ENCODE measurements at places on chromosomes 7 and 10.

- DNase-seq: no peak
Observed at GRCh38 chr10:117477211-117477947, 65.2 kb upstream of the EMX2 start.

- no peak for DNase-seq
Observed at GRCh38 chr10:2958659-2959058, 108.7 kb upstream of the PFKP start.

DNA sequence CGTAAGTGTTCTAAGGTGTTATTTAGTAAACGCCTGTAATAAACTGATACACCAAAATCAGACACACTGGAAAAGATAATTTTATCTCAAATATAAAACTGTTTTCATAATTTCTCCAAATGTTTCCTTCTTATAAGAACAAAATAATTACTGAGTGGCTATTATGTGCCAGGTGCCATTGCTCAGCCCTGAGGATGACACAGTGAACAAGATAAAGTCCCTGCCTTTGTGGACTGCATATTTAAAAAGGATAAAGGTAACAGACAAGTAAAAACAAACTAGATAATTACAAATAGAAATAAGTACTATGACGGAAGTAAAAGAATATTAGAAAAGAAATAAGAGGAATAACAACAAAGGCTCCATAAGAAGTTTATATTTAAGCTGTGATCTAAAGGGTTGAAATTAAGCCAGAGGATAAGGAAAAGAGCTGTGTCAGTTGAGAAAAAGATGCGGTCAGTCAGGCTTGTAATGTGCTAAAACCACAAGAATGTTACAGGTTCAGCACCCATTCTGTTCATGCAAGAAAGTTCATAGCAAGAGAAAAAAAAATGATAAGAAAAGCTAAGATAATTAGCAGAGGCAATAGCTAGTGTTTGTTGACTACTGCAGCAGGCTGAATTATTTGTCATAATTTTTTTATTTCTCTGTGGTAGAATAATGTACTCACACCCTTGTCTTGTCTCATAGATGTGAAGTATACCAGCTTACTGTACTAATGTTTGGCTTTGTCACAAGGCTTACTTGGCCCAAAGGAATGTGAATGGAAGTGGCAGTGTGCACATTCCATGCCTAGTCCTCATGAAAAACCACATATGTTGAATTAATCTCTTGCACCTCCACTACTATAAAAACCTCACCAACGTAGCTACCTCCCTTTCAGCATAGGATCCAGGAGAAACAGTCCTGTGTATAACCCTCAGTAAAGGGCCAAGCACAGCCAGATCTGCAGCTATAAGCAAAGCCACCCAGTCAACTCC, 75.1 kb downstream of the CRPPA start:
- DNase-seq: no peak

- DNase-seq: no peak
Observed at GRCh38 chr7:2785071-2785500, 59.0 kb downstream of the GNA12 start.

DNA sequence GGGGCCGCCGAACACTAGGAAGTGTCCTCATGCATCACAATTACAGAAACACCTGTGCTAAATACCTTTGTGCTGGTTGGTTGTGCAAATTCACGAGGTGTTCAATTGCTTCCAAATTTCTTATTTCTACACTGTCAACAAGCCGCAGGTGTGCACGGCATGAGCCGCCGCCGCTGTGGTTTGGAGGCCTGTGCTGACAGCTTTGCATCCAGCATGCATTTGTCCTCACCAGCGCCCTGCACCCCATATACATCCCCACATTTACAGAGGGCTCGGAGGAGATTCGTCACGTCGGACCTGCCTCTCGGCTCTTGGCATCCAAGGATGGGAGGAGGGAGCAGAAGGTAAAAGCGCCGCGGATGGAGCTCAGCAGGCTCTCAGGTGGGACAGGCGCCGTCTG, 305.3 kb upstream of the MKI67 start:
- no peak for DNase-seq

DNA sequence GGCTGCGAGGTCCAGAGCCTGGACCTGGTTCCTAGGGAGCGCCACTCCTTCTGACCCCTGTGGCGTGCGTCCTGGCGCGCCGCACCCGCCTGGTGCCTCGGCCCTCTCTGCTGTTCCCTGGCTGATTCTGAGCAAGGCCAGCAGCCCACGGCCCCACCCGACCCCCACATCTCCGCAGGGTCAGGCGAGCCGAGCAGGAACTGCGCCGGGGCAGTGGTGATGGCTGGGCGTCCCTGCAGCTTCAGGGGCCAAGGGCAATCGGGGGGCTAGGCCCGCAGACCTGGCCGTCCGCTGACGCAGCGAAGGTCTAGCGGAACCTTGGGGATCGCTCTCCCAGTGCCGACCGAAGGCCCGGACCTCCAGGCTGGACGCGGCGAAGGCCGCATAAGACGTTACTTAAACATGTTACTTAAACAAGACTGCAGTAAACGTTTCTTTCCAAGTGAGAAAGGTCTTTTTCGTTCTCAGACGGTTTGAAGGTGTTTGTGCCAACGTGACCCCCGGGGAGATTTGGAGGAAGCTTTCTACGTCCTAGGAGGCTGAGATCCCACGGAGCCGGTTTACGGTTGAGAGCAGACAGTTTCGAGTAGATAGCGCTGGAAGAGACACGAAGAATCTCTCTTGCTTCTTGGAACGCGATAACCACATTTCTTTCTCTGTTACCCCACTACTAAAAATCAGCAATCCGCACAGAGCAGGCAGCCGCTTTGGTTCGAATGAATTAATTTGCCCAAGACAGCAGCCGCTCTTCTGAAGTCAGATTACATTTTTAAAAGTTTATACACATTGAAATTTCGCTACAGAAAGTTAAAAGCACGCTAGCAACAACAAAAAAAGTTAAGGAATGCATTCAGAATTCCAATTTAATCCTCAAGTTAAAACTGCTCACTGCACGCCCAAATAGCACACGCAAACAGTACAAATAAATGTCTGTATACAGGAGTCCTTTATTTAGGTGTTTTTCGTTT, 4.9 kb upstream of the NKX2-3 start:
- no peak for DNase-seq

DNA sequence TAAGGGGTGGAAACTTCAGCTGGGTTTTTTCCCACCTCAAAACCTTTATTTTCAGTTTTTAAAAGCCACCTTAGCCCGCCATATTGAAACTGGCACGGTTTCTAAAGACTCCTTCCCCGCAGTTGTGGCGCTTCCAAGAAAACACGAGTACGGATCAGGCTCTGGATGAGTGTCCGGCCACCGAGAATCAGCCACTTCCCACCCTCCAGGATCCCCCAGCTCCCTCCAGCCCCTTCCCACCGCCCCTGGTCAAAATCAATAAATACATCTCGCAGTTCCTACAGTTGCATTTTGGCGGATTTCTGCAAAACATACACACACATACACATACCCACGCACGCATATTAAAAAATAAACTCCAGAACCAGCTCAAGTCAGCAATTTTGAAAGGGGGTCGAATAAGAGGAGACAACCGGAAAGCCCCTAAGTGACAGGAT, 1.1 kb downstream of the SFMBT2 start:
- peak; percentile 10 for DNase-seq

GRCh38 chr7:35504365-35504764, 190.6 kb downstream of the HERPUD2 start:
- no peak for DNase-seq

DNA sequence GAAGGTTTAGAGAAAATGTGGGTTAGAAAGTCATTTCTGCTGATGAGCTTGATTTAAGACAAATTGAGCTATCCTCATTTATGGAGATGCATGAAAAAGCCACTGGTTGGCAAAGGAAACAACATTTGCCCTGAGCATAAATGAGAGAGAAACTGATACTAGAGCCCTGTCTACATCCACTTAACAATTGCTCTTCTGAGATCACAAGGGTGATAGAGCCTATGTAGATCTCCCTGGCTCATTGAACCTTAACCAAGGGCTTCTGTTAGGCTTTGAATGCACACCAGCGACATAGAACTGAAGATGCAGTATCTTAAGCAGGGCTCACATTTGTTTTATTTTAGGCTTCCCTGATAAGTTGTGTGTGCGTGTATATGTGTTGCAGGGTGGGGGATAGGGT, 35.0 kb downstream of the GPR141 start:
- DNase-seq: no peak

- DNase-seq: no peak
Observed at GRCh38 chr10:124223711-124224085, 130.3 kb upstream of the CHST15 start.

DNA sequence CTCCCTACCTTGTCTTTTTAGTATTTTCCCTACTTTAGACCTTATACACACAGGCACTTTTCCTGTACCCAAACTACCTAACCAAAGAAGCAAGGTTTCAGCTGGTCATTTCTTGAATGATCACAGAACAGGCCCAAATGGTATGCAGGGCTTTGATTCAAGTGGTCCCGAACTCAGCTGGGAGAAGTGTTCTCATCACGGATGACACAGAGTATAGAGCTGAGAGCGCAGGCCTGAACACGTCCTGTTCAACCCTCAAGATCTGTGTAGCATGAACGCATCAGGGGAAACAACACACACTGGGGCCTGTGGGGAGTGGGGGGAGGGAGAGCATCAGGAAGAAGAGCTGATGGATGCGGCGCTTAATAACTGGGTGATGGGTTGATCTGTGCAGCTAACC, 318.2 kb downstream of the SFMBT2 start:
- no peak for DNase-seq

- DNase-seq: no peak
Observed at GRCh38 chr10:29041616-29042015, 247.3 kb upstream of the LYZL1 start.

DNA sequence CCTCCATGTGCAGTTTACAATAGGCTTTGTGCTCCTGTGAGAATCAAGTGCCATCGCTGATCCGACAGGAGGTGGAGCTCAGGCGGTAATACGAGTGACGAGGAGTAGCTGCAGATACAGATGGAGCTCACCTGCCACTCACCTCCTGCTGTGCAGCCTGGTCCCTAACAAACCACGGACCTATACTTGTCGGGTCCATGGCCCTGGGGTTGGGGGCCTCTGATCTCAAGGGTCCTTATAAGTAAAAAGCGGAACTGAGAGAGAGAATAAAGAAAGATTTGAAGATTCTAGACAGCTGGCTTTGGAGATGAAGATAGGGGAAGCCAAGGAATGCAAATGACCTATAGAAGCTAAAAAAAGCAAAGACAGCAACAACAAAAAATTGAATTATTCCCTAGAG, 130.6 kb downstream of the PLXDC2 start:
- DNase-seq: no peak

GRCh38 chr10:52900593-52900992, 128.0 kb upstream of the MBL2 start:
- DNase-seq: no peak

GRCh38 chr7:95925971-95926370, 153.6 kb downstream of the DYNC1I1 start:
- no peak for DNase-seq

- DNase-seq: no peak
Observed at GRCh38 chr10:44991571-44991970, 9.2 kb upstream of the ZNF22 start.

- no peak for DNase-seq
Observed at GRCh38 chr7:111043561-111043960, 47.4 kb upstream of the LRRN3 start.

GRCh38 chr7:5578495-5578894, 154.9 kb upstream of the TNRC18 start:
- DNase-seq: no peak

GRCh38 chr10:29554660-29555059, 80.1 kb downstream of the SVIL start:
- no peak for DNase-seq

DNA sequence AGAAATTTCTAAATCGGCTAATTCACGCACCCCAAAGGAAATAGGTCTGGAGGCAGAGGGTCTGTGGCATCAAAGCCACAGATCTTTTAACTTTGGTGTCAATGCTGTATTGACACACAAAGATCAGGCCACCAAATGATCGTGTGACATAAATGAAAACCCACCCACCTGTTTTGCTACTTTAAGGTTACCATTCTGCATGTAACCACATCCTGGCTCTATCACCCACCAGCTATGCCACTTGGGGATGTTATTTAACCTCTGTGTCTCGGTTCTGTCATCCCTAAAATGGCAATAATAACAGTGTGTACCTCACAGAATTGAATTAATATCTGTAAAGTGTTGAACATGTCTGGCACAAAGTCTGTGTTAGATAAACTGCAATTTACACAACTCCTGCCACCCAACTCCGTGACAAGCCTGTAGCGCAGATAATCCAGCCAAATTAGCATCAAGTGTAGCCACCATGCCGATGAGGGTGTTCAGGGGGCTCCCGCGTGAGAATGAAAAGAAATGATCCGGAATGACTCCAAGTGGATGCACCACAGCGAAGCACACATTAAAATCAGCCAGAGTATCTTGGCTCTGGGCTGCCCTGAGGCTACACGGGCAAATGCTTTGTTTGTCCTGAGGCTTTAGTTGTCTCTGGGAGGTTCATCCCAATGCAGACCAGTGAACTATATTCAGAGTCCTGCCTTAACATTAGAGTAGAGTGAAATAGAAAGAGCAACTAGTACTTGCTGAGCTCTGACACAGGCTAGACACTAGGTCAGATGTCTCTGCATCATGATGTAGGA, 158.4 kb upstream of the NEBL start:
- DNase-seq: no peak

- no peak for DNase-seq
Observed at GRCh38 chr10:34407324-34407805, 407.7 kb downstream of the PARD3 start.

GRCh38 chr10:90167174-90168064, 466.0 kb downstream of the KIF20B start:
- DNase-seq: no peak

DNA sequence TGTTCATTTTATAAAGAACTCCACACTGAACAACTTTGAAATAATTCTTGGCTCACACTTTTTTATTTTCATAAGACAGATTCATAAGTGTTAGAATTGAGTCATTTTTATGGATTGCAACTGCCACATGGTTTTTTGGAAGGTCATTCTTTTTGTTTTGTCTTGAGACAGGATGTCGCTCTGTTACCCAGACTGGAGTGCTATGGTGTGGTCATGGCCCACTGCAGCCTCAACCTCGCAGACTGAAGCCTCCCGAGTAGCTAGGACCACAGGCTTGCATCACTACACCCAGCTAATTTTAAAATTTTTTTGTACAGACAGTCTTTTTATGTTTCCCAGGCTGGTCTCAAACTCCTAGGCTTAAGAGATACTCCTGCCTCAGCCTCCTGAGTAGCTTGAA, 20.3 kb downstream of the BMS1 start:
- no peak for DNase-seq

DNA sequence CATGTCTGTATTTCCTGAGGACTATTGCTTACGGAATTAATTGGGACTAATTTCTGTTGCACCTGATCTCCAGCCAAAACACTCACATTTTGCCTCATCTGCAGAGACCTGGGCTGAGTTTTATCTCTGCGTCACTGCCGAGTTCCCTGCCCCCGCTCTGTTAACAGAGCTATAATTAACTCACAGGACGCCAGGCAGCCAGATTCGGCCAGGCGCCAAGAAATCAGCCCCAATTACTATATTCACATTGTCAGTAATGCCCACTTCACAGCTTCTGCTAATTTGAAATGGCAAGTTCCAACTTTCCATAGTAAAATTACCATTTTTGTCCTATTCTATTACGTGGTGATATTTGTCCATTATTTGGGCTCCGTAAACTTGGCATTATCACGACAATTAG, 130.5 kb downstream of the CUX1 start:
- DNase-seq: no peak

All from stimulated activated naive CD4-positive, alpha-beta T cell treated with Interleukin-2 at 50 U/mL for 16 hours (primary cell).